ENCODE measurements at places on chromosomes 4 and X.

GRCh38 chr4:164318350-164318749 lies 435.6 kb upstream of the SMIM31 start:
- DNase-seq: no peak

DNA sequence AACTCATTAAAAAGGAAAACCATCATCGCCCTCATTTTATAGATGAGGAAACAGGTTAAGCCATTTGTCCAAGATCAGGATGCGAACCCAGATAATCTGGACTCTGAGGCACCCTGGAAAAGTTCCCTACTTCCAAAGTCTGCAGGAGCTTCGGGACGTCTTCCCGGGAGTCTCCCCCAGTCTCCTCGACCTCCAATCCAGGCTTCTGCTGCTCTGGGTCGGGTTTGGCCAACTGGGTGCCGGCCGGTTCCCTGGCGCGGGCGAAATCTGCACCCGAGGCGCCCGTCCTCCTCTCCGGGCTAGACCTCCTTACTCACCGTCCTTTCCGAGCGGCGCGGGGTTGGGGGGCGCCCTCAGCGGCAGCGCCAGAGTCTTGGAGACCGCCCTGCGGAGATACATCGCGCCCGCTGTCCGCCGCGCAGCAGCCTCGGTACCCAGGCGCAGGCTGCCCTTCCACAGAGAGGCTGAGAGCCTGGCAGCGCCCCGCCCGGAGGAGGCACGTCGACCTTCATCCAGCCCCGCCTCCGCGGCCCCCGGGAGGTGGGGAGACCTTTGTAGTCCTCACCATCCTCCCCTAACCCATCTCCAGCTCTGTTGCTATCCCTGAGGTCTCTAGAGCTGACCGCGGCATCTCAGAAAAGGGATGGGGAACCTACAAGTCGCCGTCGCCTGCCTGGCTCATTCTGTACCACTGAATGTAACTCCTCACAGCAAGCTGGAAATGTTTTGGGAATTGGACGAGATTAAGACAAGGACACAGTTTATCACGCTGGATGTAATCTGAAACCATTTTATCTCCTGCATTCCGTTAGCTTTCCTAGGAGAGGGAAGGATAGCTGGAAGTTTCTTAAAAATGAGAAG lies at the start of gene MGARP:
MGARP (minus strand) TSS at position 466 of the 861 bp plus-strand sequence; CDS start at position 399, 67 bp downstream.
- no peak for DNase-seq

- DNase-seq: no peak
Observed at GRCh38 chrX:48165241-48165640, 31.4 kb downstream of the SSX5 start.

DNA sequence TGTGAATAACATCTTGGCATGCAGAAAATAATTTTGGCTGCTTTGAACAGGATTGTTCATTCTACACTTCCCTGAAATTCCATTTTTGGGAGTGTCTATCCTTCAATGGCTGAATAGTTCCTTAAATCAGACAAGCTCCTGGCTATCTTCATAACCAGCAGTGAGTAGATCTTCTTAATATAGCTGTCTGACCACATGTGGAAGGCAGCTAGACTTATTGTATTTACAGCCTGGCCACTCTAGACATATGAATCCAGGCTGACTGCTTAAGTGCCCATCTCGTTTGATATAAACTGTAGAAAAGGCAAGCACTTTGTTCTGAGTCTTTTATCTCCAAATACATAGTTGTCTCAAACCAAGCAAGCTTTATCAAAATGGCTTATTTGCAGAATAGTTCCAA lies 40.0 kb downstream of the PWWP3B start:
- DNase-seq: no peak

DNA sequence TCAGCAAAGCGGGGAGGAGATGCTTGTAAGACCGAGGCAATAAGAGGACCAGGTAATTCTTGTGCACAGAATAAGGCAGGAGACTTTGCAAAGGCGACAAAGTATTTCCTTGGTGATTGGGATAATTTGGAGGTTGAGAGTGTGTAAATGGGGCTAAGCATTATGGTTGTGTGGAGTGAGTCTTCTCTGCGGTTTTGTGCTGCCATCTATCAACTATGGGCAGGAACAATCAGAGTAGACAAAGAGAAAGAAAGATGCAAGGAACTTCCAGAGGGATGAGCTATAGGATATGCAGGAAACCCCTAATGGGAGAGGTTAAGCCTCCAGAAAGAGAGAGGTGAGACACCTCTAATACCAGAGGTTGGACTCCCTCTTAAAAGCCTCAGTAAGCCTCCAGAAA lies 339.8 kb downstream of the PAPSS1 start:
- DNase-seq: no peak

DNA sequence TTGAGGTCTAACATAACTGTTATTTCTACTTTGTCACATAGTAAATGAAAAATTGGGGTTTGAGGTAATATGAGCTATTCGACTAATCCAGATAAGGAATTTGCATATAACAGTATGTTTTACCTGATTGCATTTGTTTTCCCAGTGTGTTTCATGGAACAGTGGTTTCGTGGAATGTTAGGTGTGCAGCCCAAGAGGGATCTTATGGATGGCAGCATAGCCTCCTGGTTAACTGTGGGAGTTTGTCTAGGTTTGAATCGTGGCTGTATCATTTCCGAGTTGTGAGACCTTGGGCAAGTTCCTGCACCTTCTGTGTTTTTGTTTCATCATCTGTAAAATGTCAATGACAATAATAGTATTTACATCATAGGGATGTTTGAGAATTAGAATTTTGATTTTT lies 7.9 kb downstream of the BMPR1B start:
- no peak for DNase-seq

- DNase-seq: no peak
Observed at GRCh38 chr4:176755613-176756012, 37.1 kb downstream of the VEGFC start.

DNA sequence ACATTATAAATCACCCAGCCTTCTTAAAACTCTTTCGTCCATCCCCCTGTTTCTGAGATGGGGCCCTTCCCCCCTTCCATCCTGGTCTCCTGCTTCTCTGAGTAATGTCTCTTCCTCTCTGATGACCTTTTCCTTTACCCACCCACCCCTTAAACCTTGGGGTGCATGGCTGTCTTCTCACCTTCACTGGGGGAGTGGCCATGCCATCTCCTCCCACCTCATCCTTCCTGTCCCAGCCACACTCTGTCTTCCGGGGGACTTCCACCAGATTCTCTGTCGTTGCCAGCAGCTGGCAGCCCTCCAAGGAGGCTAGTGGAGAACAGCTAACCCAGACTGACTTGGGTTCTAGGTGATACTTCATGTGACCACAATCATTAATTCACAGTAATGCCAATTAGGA lies 83.2 kb upstream of the SCML1 start:
- no peak for DNase-seq

GRCh38 chr4:119625761-119626160 lies 2.8 kb downstream of the PDE5A start:
- no peak for DNase-seq

GRCh38 chr4:180542445-180543100 lies 1700.6 kb upstream of the TENM3 start:
- DNase-seq: no peak

GRCh38 chr4:10040049-10040892 lies 19.0 kb upstream of the SLC2A9 start:
- no peak for DNase-seq

DNA sequence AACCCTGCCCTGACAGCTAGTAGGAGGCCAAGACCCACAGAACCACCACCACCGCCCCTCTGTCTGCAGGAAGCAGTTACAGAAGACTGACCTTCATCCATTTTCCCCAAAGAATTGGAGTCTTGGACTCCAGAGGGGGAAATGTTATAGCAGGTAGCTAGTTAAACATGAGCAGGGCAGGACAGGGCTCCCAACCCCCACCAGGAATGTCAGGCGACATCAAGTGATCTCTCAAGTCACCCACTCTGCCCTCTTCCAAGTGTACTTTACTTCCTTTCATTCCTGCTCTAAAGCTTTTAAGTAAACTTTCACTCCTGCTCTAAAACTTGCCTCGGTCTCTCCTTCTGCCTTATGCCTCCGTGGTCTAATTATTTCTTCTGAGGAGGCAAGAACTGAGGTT lies 17.1 kb upstream of the AADAT start:
- no peak for DNase-seq

DNA sequence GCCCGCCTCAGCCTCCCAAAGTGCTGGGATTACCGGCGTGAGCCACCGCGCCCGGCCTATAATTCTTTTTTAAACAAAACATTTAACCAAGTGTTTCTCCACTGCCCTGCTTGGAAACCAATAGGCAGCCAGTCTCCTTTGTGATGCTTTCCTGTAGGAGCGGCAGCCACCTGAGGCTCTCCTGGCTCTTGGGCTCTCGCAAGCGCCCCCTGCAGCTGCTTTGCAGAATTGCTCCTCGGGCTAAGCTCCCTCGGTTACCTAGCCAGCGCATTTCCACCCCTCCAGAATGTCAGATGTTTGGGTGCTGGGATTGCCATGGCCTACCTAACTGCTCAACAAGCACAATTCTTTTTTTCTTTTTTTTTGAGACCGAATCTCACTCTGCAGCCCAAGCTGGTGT lies 7.7 kb downstream of the S100P start:
- no peak for DNase-seq

DNA sequence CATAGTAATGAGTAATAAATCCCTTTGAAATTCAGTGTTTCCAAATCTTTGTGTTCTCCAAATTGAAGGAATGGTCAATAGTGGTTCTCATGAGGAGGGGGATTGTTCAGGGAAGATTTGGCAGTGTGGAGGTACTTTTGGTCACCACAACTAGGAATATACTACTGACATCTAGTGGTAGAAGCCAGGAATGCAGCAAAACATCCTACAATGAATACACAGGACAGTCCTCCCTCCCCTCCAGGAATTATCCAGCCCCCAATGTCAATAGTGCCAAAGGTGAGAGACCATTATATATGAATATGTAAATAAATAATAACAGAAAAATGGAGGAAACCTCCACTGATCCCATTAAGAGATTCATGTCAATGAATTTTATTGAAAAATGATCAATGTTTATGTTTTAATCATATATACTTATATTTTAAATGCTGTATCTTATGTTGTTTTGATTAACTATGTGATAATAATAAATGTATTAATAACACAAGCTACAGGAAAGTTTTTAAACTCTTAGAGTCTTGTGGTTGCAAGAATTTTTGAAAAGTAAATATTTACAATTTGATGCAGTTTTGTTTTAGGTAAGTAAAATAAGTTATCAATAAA lies 14.4 kb upstream of the FAM9A start:
- DNase-seq: peak; percentile 16

DNA sequence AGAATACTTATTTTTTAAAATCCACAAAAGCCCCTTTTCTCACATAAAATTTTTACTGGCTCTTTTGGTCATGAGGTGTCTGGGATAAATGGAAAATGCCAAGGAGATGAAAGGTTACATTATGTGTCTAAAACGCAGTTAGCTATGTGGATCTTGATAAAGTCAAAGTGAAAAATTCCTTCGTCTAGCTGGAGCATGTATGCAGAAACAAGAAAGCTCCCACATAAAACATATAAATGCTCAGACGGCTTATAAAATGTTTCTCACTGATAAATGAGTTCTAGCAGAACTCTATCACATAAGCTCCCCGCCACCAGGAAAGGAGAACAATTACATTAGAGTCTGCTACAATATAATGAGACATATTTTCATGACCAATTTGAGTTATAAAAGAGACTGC lies 83.8 kb downstream of the TBC1D9 start:
- DNase-seq: no peak

DNA sequence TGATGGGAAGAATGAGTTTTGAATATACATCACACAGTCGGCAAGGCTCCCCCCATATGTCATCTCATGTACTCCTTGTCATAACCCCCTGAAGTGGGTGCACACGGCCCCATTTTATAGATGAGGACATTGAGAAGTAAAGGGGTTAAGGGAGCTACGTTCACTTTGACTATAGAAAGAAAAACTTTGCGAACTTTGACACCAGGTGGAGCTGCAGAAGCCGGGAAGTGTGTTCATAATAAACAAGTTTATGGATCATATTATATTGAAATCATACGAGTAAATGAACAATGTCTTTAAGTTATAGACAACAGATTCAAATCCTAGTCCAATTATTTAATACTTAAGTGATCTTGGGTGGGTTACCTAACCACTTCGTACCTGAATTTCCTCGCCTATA lies 203.8 kb upstream of the PITX2 start:
- no peak for DNase-seq

DNA sequence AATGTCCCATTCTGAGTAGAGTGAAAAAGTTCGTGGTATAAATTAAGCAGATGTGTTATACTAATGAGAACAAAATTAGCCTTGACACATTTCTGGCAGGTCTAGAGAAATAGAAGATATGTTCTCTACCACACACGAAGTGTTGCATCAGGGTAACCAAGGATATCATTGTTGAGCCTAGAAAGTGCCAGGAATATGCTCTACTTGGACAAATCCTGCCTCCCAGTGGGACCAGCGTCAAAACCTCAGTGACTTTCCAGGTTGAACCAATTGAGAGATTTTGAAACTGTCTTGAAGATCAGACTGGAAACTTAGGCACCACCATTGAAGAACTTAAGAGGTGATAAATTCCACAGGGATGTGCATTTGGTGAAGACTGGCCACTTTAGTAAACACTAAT lies 115.9 kb downstream of the HPGD start:
- no peak for DNase-seq

GRCh38 chrX:111521169-111521568 lies 9.7 kb downstream of the SERTM2 start:
- no peak for DNase-seq

DNA sequence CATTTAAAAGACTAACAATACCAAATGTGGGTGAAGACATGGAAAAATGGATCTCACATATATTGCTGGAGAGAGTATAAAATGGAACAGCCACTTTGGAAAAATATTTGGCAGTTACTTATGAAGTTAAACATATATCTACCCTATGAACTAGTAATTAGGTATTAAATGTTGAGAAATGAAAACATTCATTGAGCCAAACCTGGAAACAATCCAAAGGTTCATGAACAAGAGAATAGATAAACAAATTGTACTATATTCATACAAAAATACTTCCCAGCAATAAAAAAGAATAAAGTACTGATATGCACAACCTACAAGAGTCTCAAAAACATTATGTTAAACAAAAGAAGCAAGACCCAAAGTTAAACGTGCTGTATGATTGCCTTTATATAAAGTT lies 4.0 kb upstream of the EGF start:
- no peak for DNase-seq

- DNase-seq: no peak
Observed at GRCh38 chr4:70979445-70980008, 13.9 kb upstream of the DCK start.

DNA sequence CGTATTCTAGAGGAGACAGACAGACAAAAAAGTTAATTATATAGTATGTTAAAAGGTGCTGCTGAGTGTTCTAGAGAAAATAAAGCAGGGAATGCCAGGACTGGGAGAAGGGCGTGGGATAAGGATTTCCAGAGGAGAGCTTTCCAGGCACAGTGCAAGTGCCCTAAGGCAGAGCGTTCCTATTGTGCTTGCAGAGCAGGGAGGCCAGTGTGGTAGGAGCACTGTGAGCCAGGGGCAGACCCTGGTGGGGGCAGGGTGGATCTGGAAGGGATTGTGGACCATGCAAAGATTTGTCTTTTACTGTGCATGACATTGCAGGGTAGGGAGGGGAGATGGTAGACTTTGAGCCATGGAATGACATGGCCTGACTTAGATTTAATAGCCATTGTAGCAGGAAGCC lies 25.8 kb downstream of the EXOC1 start:
- no peak for DNase-seq

- no peak for DNase-seq
Observed at GRCh38 chrX:9335251-9335650, 129.6 kb upstream of the TBL1X start.

- no peak for DNase-seq
Observed at GRCh38 chr4:94446386-94446785, 5.4 kb upstream of the PDLIM5 start.
